Activated CD4-positive, alpha-beta T cell treated with anti-CD3 and anti-CD28 coated beads for 1 hour (primary cell): ENCODE measurements at places on chromosomes 16 and 17.

DNA sequence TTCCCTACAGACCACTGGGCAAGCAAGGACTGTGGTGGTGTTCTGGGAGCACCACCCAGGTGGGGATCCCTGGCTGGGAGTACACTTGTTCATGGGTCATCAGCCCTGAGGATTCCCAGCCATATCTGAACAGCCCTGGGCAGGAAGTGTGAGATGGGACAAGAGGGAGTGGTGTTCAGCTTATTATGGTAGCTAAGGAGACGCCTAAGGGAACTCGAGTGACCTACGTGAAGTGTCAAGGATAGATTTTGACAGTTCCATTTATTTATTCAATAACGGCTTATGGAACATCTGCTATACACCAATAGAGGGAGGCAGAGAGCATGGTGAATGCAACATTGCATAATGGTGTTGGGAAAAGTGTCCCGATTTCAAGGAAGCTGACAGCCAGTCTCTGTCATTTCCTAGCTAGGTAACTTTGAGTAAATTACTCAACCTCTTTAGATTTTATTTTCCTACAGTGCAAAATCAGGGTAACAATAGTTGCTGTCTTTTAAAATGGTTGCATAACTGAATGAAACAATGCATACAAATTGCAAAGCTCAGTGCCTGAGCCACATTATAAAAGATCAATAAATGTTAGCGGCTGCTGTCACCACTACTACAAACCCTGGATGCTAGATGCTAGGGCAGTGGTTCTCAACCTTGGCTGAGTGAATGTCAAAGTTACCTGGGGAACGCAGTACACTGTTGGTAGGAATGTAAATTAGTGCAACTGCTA is 534.1 kb downstream of the GRIN2A start:
- no peak for DNase-seq

- DNase-seq: no peak
Observed at GRCh38 chr17:50861822-50862528, 4.2 kb downstream of the TOB1 start.

DNA sequence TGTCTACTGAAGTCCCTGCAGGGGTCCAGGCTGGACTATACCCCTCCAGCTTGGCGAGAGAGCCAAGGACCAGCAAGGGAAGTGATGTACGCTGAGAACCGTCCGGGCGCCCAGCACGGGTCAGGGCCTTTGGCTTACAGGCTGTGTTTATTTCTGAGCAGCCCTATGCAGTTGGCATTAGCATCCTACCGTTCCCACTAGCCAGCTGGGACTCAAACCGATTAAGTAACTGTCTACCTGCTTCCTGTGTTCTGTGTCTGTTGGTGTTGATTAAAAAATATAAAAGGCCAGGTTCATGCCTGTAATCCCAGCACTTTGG is 73.8 kb downstream of the CMIP start:
- no peak for DNase-seq

DNA sequence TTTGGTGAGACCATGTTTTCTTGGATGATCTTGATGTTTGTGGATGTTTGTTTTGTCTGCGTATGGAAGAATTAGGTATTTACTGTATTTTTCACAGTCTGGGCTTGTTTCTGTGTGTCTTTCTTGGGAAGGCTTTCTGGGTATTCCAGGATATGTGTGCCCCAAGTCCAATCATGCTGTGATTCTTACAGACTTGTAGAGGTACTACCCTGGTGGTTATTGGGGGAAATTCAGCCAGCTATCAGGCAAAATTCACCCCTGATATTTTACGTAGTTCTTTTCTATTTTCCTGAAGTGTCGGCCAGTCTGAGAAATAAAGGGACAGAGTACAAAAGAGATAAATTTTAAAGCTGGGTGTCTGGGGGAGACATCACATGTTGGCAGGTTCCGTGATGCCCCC is 33.4 kb upstream of the ARL4D start:
- DNase-seq: no peak

DNA sequence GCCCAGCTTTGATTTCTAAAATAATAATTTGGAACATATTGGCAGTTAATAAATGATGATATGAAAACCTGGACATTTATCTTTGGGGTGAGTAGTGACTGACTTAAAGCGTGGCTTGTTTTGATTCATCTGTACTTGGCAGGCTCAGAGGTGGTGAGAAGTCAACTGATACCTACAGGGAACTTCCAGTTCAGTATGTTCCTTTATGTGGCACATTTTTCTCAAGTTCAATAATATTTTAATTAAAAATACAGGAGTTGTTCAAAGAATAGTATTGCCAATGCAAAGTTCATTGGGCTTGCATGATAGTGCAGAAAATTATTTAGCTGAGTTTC is 34.3 kb downstream of the SLC47A1 start:
- no peak for DNase-seq

DNA sequence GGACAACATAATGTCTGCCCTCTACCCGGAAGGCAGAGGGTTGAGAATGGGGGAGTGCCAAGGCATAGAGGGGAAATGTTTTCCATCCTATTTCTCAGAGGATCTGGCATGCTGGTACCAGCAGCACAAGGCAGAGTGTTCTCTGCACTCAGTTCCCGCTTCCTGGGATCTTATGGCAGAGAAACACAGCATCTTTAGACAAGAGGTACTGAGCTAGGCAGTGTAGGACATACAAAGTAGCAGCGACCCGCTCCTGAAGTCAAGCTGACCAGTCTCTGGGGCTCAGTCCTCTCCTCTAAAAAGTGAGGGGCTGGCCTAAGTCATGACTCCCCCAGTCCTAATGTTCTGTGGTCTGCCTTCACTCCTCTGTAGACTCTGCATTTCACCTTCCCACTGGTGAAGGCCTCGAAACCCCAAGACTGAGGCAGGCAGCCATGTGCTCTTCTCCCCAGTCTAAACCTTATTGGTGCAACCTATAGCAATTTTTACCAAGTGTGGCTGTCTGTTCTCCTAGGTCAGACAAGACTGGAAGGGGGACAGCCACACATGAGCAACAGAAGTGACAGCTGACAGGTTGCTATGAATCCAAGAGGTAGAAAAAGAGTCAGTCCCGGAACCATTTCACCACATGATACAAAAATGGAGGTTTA is 11.3 kb upstream of the TSPOAP1 start:
- DNase-seq: no peak

DNA sequence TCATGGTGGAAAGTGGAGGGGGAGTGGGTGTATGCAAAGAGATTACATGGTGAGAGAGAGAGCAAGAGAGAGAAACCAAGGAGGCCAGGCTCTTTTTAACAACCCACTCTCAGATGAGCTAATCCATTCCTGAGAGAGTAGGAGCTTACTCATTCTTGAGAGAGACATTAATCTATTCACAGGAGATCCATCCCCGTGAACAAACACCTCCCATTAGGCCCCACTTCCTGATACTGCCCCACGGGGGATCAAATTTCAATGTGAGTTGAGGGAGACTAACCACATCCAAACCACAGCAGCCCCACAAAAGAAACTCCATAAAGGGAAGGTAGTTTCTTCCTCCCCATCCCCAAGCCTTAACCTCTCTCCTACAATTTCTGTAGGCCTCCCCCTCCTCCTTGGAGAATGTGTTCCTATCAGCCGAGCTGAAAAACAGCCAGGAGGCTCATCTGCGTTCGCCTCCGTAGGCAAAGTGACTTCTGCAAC is 450.0 kb downstream of the NPIPA7 start:
- DNase-seq: no peak

DNA sequence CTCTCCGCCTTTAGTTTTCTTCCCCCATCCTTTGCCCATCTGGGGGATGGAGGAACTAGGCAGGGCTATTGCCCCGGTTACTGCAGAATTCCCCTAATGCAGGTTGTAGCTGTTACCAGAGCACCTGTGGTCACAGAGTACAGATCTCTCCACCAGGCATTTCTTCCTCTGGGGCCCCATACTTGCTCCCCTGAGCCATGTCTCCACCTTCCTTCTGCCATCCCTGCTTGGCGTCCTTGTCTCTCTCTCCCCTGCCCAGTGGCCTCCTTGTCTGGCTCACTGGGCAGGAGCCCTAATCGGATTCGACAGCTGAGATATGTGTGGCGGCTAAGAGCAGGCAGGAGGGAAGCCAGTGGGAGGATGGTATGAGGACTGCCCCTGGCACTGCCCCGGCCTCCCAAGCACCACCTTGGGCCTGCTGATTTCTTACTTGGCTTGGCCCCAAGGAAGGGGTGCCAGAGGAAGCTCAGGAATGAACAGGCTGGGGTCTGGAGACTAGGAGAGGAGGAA is 2.0 kb downstream of the RARA start:
- DNase-seq: no peak

- DNase-seq: no peak
Observed at GRCh38 chr16:972316-973002, 1.7 kb upstream of the LMF1 start.

GRCh38 chr17:42673885-42674754 is 2.7 kb downstream of the PLEKHH3 start:
- DNase-seq: no peak

DNA sequence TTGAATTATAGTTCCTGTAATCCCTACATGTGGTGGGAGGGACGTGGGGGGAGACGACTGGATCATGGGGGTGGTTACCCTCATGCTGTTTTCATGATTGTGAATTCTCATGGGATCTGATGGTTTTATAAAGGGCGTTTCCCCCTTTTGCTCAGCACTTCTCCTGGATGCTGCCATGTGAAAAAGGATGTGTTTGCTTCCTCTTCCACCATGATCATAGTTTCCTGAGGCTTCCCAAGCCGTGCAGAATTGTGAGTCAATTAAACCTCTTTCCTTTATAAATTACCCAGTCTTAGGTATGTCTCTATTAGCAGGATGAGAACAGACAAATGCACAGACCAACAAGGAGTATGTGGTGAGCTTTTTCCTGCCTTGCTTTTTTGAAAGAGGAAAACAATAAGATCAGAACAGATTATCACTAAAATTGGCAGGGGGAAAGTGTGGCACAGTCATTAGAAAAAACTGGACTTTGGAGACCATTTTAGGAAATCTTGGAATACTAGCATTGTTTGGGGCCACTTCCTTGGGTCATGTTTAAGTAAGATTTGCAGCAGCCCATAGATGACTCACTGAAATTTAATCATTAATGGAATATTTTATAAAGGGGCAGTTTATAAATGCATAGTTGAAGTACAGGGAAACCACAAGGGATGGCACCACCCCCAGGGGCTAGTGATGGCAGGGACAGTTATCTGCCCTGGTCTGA is 352.8 kb downstream of the CDH13 start:
- DNase-seq: no peak

- DNase-seq: no peak
Observed at GRCh38 chr17:31702041-31702440, 157.0 kb downstream of the COPRS start.

- no peak for DNase-seq
Observed at GRCh38 chr17:39525801-39526506, 64.7 kb downstream of the CDK12 start.
